ENCODE measurements at places on chromosomes 3 and 15.

DNA sequence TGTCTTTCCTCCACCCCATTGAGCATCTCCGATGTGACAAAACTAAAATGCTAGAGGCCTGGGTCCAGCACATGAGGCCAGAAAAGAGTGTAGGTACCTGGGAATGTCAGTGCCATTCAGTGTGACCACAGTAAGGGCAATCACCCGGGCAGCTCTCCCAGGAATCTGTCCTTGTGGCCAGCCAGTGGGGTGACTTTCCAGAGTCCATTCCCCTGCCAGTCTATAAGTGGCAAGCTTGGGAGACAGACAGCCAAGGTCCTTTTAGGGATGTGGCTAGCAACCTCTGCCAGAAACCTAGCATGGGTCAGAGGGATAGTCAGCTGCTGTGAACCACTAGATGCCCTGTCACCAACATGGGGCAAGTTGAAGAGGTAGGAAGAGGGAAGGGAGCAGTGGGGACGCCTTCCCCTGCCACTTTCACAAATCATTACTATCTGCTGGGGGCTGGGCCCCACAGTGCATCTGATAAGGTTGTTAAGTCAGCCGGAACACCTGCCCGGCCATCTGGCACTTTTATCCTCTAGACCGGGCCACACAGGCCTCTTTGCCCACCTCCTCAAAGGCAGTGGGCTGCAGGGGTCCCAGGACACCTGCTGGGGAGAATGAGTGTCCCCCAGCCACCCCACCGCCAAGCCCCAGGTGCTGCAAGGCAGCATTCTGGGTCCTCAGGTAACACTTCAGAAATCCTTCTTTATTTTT, 24.8 kb upstream of the DET1 start:
- no peak for DNase-seq

- DNase-seq, result no peak
Observed at GRCh38 chr15:100593431-100593830, 8.6 kb downstream of the LINS1 start.

DNA sequence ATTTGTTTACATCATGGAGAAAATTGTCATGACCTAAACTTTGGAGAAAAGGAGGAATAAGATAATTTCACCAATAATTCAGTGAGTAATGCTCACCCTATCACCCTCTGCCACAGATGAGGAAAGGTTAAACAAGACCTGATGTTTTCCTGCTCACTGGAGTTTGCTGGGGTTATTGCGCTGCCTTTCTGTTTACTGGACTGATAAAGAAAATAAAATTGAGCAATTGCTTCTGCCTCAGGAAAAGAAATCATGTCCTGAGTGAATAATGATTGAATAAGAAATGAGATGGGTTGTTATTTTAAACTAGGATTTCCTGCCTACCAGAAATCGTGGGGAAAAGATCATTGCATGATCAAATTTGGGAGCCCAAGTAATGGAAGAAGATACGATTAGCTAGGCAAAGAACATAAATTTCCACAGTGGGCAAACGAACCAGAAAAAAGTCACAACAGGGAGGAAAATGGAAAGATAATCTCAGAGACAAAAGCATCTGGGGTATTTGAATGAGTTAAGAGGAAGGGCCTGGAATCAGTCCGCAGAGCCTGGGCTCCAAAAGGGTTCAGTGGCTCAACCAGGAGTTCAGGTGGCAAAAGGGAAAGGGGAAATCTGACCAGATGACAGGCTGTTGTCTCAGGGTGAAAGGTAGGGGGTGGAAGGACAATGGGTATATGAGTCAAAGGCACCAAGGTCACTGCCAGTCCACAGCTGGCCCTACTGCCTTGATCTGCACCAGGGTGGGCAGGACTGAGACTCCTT, 146.8 kb downstream of the FAM43A start:
- no peak for DNase-seq

GRCh38 chr15:82854554-82854953, 45.1 kb downstream of the WHAMM start:
- DNase-seq, result no peak

DNA sequence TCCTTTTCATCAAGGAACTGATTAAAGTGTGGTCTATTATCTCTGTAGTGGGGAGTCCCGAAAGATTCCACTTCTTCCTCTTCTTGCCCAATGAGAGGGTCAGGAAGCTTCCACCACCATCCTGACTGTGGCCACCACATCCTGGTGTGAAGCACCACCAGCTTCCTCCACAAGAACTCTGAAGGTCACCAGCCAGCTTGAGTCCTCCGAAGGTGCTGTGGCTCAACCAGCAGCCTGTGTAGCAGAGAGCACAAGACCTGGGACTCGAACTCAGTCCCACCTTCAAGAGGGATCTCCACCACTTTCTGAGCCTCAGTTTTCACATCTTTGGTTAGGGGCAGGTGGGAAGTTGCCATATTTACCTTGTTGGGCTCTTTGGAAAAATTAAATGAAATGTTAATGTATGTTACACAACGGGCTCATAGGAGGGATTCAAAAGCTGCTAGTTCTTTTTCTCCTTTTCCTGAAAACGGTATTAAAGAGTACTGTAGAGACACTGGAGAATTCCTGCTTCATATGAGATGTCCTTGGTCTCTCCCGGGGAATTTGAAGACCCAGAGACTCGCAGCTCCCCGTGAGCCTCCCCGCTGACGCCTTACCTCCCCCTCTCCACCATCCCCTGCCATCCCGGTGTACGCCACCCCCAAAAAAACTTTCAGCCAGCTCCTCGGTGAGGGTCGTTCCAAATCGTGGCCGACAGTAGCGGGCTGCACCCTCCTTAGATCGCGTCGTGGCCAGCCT, 816 bp upstream of the ACAN start:
- no peak for DNase-seq

- DNase-seq, result no peak
Observed at GRCh38 chr3:125386811-125387210, 11.7 kb upstream of the ZNF148 start.

- DNase-seq, result no peak
Observed at GRCh38 chr15:77031376-77032050, 36.6 kb downstream of the PSTPIP1 start.

DNA sequence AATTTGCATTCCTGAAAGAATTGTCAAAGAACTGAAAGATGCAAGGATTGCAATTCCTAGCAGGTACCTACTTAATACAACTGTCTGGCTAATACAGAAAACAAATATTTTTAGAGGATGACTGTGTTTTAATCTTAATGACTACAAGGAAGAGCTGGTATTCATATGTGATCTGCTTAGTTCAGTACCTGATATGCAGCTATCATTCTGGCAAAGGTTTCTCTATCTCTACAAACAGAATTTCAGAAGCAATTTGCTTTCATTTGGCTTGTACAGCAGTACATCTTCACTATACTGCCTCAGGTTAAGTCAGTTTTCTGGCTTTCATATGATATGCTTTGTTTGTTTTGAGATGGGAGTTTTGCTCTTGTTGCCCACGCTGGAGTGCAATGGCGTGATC, 51.3 kb downstream of the TBL1XR1 start:
- DNase-seq, result no peak

- no peak for DNase-seq
Observed at GRCh38 chr3:177513815-177514610, 316.7 kb upstream of the TBL1XR1 start.

- peak; percentile 45 for DNase-seq
Observed at GRCh38 chr3:106172780-106173179, 304.0 kb upstream of the CBLB start.

GRCh38 chr3:115323380-115323779, 176.3 kb upstream of the ZBTB20 start:
- DNase-seq, result no peak

DNA sequence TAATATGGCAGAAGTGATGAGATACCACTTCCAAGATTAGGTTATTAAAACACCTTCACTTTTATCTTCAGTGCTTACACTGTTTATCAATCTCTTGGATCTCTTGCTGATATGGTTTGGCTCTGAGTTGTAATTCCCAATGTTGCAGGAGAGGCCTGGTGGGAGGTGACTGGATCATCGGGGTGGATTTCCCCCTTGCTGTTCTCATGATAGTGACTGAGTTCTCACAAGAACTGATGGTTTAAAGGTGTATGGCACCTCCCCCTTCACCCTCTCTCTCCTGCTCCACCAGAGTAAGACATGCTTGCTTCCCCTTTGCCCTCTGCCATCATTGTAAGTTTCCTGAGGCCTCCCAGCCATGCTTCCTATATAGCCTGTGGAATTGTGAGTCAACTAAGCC, 11.8 kb downstream of the GOLIM4 start:
- DNase-seq, result no peak

GRCh38 chr15:56837273-56837672, 81.2 kb upstream of the TCF12 start:
- DNase-seq, result no peak

GRCh38 chr3:25349828-25350724, 78.0 kb upstream of the RARB start:
- DNase-seq, result no peak

DNA sequence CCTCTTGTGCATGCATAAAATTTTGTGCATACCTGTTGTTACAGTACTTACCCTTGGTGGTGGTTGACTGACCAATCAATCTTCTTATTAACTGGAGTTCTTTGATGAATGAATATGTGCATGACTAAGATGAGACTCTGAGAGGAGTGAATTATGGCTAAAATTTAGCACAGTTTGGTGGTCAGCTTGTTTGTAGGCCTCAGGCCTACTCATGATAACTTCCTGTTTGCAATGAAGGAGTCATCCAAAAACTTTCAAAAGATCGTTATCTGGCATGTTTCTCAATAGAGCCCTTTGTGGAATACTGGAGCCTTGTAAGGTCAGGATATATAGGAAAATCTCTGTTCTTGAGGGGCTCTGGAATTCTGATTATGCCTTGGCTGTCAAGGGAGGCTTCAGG, 66.5 kb downstream of the LEKR1 start:
- DNase-seq, result no peak

- no peak for DNase-seq
Observed at GRCh38 chr3:150292891-150293290, 115.2 kb upstream of the TSC22D2 start.

DNA sequence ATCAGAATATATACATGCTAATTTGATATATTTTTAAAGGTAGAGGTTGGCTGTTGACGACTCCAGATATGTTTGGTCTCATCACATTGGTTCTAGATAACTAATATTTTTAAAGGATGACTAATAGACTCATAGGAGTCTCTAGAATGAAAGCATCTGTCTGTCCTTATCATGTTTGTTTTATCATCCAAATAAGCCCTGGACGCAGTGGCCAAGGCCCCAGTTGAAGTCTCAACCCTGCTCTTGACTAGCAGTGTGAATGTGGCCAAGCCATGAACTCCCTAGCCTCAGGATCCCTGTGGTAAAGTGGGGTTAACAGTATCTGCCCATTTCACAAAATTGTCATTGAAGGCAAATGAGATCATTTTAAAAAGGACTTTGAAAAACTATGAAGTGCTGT, 53.6 kb downstream of the ABHD2 start:
- DNase-seq, result no peak

DNA sequence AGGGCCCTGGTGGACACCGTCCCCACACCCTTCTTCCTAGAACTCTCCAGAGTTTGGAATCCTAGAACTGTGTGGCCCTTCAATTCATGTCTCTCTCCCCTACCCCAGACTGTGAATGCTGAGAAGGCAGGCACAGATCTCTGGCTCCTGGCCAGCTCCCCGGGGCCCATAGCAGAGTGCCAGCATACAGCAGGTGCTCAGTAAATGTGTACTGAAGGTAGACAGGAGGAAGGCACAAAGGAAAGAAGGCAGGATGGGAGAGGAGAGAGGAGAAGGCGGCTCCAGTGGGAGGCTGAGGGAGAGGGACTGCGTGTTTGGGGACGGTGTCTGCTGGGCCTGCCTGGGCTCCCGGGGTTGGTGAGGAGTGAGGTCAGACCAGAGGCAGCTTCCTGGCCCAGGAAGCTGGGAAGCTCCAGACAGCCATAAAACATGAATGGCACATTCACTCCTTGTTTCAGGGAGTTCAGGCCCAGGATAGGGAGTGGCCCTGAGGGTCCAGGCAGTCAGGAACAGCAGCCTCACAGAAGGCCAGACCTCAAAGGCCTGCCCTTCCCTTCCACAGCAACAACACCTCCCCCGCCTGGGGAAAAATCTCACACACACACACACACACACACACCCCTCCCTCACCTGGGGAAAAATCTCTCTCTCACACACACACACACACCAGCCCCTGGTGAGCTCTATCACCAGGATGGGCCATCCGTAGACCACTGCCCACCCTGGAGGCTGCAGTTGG, 137.1 kb upstream of the PRR20G start:
- DNase-seq, result no peak

GRCh38 chr3:11539677-11540076, 104.0 kb downstream of the VGLL4 start:
- no peak for DNase-seq

GRCh38 chr3:147654827-147655226, 245.7 kb downstream of the ZIC1 start:
- DNase-seq, result no peak

DNA sequence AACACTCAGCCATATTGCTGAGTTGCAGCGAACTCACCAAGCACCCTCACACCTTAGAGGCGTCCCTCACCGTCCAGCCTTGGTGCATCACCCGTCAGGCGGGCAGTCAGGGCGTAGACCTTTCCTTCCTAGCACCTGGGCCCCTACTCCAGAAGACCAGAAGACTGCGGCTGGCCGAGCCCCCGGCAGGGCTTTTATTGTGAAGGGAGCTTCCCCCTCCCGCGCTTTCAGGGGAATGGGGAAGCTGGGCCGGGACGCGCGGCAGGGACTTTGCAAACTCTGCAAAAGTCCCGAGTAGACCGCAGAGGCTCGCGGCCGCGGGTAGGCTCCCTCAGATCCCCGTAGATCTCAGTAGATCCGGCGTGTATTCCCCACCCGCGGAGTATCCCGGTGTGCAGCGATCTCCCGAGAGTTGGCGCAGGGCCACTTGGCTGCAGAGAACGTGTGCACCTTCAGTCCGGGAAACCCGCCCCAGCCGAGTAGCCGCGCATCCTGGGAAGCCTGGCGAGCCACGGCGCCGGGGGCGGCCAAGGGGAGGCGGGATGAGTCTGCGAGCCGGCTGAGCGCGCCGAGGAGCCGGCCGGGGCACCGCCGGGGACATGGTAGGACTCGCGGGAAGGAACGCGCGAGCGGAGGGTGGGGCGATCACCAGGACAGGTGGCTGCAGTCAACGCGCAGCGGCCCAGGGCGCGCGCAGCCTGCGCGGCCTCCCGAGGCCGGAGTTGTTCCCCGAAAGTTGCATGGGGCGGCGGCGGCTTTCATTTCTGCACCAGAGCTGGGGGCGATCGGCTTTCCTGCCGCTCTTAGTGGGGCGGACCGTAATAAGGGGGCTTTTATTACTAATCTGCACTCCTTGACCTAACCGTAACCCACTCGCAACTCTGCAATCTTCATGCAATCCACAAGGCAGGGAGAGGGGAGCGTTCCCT, at the start of gene GASK1A:
GASK1A (plus strand) TSS at position 268 of the 929 bp plus-strand sequence; CDS start at position 600, 332 bp downstream.
- DNase-seq, result no peak

DNA sequence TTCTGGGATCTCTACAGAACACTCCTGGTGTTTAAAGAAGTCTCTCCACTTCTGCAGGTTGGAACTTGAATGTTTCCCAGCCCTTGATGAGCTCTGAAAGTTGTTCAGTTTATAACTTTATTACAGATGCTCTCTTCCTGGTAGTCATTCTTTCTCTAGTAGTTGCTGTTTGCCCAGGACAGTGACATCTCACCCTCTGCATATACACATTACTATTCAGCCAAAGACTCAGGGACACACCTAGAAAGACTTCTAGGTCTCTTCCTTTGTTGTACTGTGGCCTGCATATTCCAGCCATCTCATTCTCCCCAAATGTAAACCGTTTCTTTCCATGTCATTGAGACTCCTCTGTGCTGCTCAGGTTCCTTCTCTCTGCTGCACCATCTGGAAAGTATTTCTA, 76.7 kb downstream of the MITF start:
- DNase-seq, result no peak

GRCh38 chr15:65845826-65846519, 23.3 kb upstream of the RAB11A start:
- no peak for DNase-seq

- no peak for DNase-seq
Observed at GRCh38 chr3:195999896-196000295, 82.0 kb downstream of the TFRC start.

All from CD4-positive, alpha-beta T cell treated with Interleukin-2 at 100 ng/mL for 4 hours (primary cell).